Non-pigmented ciliary epithelial cell (primary cell): ENCODE measurements at places on chromosomes 3 and 15.

GRCh38 chr15:88736204-88736603 lies 67.0 kb upstream of the ACAN start:
- DNase-seq = no peak

DNA sequence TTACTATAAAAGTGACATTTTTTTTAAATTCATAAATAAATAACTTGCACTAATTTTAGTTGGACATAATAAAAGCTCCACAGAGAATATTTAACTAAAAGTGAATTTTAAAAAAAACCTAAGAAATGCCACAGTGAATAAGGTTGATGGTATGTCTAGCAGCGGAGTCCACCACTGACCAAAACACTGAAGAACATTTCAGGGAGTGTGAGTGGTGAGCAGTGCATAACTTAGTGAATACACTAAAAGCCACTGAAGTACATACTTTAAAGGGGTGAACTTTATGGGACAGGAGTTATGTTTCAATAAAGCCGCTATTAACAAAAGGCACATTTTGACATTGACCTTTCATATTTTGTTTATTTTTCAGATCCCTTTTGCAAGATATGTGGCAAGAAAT lies 32.3 kb downstream of the SRP14 start:
- peak; percentile 90 for DNase-seq

GRCh38 chr3:177057768-177058167 lies 139.5 kb downstream of the TBL1XR1 start:
- DNase-seq = no peak

DNA sequence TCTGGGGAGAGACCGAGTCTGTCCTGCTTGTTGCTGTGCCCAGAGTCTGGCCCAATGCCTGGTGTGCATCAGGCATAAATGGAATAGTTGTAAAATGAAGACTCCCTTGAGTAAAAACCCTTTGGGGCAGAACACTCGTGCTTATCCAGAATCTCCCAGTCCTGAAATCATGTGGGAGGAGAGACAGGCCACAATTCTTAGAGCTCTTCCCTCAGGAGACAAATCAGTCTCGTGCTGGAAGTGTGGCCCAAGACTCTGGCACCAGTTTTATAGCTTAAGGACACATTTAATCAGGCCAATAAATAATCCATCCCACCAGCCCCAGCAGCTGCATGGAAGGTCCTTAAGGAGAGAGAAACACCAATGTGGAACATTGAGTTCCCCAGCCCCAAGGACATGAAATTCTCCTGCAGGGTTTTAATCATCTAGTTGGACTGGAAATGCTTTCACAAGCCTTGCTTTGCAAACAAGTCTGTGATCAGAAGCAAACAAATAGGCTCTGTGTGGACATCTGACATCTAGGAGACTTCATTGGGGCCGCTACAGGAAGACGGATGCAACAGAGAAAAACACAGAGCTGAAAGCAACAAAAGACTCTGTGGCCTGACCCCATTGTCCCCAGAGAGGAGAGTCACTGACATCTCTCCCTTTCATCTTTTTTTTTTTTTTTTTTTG lies 70.4 kb downstream of the LSM3 start:
- DNase-seq = no peak

- DNase-seq = no peak
Observed at GRCh38 chr3:128625409-128625945, 25.1 kb downstream of the RPN1 start.

DNA sequence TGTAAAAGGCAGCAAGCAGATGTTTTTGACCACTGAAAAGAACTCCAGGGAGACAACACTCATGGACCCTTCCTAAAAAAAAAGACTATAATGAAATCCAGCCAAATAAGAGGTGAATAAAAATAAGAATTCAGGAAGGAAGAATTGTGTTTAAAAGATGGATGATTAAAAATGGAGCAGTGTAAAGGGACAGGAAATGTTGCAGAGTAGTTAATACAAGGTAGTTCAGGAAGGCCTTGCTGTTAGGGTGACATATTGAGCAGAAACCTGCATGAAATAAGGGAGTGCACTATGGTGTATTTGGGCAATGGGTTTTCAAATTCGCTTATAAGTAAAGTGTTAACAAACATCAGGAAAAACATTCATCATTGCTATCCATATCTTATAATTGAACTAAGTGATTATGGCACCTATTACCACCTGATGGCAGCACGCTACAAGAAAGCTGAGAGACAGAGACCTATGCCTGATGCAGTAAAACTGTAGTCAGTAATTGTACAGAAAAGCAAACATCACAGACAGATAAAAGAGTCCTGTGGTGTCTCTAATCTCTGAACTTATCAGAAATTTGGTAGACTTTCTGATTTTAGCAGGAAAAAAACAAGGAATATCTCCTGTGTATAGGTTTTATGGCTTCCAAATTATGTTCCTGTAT lies 5.8 kb upstream of the DBR1 start:
- DNase-seq = no peak

DNA sequence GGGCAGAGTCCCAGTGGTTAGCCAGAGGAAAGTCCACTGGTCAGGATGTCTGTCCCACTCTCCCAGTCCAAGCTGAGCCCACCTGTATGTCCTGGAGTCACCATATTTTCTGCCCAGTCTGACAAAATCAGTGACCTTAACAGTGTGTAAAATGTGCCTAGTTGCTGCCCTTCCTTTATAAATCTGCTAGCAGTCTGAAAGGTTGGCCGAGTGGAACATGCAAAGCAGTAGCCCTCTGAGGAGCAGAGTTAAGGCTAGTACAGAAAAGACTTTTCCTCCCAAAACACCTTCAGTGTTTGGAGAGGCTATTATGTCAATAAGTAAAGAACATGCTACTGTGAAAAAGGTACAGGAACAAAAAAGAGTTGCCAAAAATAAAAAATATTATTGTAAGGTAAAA lies 15.3 kb downstream of the TTC21A start:
- no peak for DNase-seq

DNA sequence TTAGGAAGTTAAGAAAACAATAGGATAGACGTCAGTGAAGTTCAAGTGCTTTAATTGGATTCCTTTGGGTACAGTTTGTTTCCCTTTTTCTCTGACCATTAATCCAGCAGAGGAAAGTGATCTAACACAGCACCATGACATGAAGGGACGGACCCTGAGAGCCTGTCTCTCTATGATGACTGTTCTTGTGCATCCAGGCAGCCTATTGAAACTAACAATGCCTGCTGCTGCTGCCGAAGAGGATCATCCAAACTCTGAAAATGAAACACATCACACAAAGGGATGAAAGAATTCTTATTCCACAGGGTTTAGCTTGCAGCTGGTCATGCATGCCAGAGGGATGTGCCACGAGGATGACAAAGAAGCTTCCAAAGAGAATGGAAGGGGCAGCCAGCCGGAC lies 75.5 kb downstream of the ZBTB20 start:
- peak; percentile 26 for DNase-seq

DNA sequence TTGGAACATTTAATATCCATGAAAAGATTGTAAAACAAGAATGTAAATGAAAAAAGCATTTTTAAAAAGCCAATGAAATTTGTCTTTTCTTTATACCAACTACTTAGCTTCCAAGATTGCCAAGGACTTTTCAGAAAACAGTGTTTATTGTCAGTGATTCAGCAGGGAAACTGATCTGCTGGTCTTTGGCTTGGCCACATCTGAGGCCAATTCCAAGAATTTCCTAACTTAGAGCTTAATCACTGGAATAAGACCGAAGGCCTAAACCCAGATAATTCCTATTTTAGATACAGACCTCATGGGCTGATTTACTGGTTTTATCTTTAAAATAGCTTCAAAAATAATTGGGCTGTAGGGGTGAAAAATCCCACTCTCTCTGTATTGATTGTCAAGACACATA lies 260.5 kb upstream of the RORA start:
- DNase-seq = no peak

DNA sequence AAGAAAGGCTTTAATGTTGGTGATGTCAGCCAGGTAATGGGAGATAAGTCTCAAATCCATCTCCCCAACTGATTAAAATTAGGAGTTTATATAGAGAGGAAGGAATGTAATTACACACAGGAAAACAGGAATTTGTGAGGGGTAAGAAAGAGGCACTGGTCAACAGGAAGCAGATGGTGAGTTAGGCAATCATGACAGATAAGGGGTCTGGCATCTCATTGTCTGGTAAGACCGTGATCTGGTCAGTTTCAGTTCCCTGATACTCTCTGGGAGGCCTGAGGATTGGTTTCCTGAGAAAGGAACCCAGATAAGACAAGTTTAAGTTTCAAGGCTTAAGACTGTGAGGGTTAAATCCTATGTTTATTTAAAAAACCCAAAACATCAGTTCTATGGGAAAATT lies 414.7 kb upstream of the ARRDC4 start:
- no peak for DNase-seq

DNA sequence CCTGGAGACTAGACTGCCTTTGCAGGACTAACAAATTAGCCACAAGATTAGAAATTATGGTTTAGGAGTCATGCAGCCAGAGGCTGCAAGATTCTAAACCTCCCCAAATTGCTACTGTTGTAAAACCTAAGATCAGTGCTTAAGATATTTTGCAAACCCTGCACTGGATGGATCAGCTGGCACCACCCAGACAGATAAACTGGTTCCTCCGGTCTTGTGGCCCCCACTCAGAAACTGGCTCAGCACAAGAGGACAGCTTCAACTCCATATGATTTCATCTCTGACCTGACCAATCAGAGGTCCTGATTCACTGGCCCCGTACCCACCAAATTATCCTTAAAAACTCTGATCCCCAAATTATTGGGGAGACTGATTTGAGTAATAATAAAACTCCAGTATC lies 19.5 kb upstream of the PXYLP1 start:
- DNase-seq = no peak

DNA sequence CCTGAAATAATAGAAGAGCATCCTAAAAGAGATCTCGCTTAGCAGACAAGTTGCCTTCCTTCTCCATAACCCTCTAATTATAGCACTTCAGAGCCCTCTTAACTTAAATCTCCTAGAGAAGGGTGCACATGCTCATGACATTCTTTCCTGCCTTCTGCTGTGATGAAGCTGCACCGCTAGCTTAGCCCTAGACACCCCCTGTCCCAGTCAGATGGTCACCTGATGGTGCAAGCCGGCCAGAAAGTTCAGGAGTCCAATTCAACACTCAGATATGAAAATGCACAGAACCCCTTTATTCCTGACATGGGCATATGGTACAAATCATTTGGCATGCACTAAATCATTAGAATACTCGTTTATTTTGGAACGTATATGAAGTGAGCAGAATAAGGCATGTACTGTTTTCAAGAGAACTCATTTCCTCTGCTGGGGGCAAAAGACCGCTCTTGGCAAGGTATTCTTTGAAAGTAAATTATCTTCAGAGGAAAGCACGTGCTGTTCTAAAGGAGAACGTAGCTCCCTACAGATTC lies 420.4 kb upstream of the PROK2 start:
- no peak for DNase-seq

DNA sequence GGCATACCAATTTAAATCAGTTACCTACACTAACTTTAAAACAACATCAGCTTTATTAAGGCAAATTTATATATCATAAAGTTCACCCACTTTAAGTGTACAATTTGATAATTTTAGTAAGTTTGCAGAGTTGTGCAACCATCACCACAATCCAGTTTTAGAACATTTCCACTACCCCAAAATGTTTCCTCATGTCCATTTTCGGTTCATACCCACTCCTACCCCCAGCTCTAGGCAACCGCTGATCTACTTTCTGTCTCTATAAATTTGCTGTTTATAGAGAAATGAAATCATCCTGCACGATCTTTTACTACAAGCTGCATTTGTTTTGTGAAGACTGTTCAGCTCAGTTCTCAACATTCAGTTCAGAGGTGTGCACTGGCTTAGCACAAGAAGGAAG lies 31.5 kb upstream of the FAM81A start:
- no peak for DNase-seq

DNA sequence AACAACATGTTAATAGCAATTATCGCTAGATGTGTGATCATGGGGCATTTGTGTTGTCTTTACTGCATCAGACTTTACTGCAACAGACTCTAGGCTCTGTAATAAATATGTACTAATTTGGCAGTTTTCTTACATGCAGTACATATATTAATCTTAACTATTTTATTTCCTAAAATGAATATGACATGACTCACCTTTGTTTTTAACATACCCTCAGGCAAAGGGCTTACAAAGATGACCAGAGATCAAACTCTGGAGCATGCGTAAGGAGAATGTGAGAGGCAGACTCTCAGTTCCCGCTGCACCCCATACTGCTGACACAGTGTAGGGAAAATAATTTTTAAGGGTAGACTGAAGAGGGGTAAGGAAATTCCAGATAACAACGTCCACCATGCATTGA lies 7.2 kb upstream of the FAM174B start:
- DNase-seq = no peak
